Amniotic epithelial cell (primary cell): ENCODE measurements at places on chromosomes 4 and X.

DNA sequence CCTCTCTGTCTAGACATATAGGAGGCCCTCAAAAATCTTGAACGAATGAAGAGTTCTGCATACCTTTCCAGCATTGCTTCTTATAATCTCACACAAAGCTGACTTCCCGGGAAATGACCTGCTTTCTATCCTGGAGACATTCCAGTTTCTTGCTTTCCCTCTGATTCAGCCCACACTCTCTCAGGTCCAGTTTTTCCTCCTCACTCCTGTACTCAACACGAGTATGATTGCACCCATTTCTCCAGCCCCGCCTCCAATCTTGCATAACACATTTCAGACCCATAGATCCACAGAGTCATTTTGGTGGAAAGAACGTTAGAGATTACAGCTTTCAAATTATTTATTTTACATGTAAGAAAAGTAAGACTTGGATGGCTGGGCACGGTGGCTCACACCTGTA lies 127.5 kb upstream of the TLR3 start:
- DNase-seq: peak; percentile 77

DNA sequence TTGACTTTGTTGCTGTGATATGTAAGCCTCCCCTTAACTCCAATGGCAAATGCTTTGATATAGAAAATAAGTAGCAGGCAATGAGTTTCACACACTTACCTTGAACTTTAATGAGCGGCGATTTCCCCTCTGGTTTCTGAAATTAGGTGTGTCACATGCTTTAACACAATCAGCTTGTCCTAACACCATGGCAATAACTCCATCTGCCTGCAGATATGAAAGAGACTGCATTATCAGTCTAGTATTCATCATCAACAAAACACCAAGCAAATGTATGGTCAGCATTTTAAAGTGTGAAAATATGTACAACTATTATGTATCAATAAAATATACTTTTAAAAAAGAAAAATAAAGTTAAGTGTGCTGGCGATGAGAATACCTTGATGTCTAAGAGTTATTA lies 128.8 kb upstream of the FAM9B start:
- DNase-seq: no peak

DNA sequence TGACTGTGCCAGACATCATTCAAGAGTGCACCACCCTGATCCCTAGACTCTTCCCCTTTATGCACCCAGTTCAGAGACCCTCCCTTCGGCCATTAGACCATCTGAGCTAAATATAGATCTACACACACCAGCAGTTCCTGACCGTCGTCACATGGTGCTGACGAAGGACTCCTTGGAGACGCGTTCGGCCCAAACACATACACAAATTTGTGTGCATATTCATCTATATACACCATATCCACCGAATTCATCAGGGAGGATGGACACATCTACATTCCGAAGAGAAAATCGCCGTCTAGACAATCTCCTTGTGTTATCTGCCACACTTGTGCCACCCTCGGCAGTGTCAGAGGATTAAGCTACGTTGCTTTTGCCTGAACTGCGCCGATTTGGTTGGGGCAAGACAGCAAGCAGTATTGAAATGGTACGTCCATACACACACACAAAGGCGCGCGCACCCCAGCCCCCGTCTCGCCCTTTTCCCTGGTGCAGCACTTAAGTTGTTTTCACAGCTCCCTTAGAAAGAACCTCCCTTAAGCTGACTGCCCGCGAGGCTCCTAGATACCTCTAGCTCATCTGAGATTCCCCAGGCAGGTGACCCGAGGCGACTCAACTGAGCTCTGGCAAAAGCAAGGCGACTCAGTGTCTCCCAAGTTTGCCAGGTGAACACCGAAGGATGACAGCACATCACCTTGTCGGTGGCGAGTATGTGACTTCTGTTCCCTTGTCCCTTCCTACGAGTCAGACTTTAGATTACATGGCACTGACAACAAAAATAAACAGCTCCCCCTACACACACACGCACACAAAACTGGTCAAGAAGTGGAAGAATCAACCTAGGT lies 1.0 kb downstream of the RASGEF1B start:
- DNase-seq: no peak

DNA sequence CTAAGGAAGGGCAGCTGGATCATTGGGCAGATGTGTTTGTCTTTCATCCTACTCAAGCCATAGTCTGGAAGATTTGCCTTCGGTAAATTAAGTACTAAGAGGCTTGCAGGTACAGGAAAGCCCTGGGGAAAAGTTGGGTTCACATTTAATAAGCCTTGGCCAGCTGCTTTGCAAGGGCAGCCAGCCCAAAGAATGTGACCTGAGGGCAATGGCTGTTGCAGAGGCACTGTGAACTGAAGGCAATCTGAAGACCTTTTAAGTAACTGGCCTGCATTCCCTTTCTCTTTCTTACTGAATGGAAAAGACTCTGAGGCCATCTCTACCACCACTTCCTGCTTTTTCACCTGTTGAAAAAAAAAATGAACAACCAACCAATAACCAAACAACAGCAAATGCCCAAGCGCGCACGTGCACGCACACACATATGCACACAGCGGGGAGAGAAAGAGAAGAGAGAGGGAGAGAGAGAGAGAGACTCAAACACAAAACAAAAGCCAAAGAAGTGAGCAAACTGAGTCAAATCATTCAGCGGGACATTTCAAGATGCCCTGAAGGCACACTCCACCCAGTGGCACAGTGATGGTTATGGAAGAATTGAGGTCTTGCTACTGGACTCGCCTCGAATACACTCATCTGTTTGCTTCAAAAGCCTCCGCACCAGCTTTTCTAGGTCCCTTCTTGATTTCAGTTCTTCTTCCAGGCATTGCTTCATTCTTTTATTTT lies 19.6 kb downstream of the CD40LG start:
- no peak for DNase-seq

DNA sequence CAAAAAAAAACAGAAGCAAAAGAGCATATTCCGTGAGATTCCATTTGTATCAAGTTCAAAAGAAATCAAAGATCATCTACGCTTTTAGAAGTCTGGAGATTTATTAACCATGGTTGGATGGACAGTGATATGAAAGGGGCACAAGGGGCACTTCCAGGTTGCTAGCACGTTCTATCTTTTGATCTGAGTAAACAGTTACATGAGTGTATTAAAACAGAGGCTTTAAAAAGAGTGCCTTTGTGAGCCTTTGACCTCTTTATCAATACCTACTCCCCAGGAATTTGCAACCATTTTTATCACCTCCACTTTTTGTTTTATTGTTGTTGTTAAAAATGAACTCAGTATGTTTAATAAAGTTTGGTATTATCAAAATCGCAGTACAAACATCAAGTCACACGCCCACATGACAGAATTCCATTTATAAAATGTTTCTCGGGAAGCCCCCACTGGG lies 72.4 kb upstream of the UCP1 start:
- no peak for DNase-seq

- peak; percentile 38 for DNase-seq
Measured at GRCh38 chrX:37986893-37987292, 19.5 kb upstream of the SYTL5 start.

DNA sequence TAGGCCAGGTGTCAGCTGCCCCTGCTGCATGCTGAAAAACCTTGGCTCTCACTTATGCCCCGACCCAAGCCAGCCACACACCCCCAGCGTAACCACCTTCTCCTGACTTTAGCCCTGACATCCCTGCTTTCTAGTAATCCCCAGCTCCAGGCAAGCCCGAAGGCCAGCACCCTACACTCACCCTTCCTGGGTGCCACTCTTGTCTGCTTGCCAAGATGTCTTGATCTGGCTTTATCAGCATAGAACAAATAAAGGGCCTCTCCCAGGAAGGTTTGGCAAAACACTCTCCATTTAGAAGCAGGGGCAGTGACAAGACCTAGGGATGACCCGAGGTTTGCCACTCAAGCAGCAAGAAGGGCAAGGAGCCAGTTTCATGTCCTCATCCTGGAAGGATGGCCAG lies 6.8 kb upstream of the MAP9 start:
- no peak for DNase-seq

- DNase-seq: peak; percentile 2
Measured at GRCh38 chrX:155535866-155536265, 76.9 kb downstream of the TMLHE start.

DNA sequence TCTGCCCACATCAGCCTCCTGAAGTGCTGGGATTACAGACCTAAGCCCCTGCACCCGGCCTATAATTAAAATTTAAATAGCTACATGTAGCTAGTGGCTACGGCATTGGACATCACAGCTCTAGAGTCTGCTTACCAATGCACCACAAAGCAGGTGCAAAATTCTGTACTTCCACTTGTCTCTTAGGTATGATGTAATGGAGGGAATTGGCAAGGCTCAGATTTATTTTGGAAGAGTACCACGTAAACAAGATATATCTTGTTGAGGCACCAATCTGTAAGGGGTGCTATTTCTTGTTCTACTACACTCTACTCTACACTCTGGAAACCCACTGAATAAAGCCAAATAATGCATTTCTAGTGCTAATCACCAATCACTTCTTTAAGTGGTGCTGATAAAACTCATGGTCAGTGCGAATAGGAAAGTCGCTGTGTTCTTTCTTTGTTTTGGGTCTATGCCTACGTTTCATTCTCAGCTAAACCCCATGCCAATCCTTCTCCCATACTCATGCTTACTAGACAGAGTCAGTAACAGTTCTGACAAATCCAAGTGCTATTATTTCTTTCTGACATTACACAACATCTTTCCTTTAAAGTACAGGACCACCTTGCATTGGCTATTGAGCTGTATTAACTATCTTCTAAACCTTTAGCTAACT lies 92.3 kb downstream of the GC start:
- DNase-seq: no peak

DNA sequence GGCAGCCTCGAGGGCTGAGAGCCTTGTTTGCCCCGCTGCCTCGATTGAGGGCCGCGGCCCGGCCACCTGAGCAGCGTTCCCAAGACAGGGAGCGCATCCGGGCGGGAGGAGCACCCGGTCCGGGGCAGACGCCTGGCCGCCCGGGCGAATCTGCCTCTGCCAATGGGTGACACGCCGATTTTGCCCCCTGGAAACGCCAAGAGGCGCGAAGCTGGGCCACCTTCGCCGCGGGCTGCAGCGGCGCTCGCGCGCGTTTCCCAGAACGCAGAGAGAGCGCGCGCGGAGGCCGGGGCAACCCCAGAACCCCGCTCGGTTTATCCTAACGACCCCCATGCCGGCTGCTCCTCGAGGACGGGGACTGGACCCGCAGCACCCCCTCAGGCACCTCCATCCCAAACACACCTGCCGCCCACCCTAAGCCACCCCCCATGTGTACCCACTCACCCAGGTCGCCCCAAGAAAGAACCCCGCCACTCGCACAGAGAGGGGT lies 575 bp downstream of the MAP7D2 start:
- no peak for DNase-seq

GRCh38 chrX:149541521-149542047 lies 772 bp downstream of the EOLA1 start:
- no peak for DNase-seq

DNA sequence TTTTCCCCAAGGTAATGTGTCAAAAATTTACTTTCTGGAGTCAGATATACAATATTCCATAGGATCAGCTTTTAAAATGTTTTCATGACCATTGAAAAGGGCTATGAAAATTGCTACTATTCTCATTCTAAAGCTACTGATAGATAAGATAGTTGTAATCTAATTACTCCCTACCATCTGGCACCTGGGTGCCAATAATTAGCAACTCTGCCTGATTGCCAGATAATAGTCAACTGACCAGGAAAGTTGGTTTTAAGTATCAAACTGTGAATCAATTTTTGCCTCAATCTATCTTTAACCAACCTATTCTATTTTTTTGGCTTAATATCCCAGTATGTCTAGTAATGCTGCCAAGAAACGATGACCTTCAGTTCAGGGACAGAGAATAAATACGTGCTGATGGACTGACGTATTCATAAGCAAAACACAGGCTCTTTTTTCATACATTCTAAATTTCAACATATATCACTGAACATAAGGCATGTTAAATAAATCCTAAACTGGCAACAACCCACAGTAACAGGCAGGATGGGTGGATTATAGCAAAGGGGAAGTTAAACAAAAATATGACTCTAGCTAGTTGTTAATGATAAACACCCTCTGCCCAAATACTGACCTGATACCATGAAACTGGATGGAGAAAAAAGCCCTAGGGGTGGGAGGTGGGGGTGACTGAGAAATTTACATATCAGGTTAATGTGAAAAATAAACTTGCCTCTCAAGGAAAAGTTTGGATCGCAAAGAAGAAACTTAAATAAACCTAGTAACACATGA lies 18.2 kb downstream of the SH3RF1 start:
- DNase-seq: no peak

DNA sequence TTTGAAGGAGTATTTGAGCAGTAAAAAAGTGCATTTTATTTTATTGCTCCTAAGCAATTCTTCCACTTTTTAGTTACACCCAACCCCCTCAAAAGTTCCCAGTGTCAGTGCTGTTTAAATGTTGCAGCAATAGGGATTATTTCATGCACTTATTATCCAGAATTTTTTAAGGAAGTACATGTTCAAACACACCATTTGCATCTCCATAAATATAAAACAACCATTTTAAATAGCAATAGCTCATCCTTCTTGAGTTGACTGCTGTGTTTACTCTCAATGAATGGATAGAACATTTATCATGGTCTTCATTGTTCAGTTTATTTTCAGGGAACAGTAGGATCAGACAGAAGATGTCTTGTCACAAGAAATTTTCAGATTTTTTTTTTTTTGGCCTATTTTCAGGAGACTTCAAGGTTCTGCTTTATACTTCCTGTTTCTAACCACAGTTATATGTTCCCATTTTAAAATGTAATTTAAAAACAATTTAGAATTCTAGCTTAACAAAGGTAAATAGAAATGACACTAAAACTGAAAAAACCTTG lies 171.9 kb downstream of the TMA16 start:
- no peak for DNase-seq

DNA sequence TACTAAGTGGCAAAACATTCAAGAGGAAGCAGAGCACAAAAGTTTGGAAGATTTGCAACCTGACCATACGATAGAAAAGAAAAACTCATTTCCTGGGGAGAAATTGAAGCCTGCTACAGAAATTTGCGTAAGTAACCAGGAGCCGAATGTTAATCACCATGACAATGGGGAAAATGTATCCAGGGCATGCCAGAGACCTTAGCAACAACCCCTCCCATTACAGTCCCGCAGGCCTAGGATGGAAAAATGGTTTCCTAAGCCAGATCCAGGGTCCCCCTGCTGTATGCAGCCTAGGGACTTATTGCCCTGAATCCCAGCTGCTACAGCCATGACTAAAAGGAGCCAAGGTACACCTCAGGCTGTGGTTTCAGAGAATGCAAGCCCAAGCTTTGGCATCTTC lies 472.2 kb upstream of the KLHL4 start:
- no peak for DNase-seq
